Fibroblast of skin of back (primary cell): ENCODE measurements at places on chromosomes 1 and 21.
A peak's percentile ranks its signal among the peaks of the same experiment; 100 is the strongest.

GRCh38 chr21:46037331-46038325 lies 56.1 kb downstream of the COL6A1 start:
- no peak for DNase-seq

- no peak for DNase-seq
Measured at GRCh38 chr1:172373864-172374263, 46.6 kb upstream of the C1orf105 start.

- DNase-seq: no peak
Measured at GRCh38 chr1:179107706-179108629, 26.1 kb downstream of the TOR3A start.

GRCh38 chr1:95041491-95042165 lies 31.1 kb downstream of the ALG14 start:
- DNase-seq: peak; percentile 87

GRCh38 chr1:190000365-190000872 lies 477.2 kb downstream of the BRINP3 start:
- DNase-seq: peak; percentile 12

DNA sequence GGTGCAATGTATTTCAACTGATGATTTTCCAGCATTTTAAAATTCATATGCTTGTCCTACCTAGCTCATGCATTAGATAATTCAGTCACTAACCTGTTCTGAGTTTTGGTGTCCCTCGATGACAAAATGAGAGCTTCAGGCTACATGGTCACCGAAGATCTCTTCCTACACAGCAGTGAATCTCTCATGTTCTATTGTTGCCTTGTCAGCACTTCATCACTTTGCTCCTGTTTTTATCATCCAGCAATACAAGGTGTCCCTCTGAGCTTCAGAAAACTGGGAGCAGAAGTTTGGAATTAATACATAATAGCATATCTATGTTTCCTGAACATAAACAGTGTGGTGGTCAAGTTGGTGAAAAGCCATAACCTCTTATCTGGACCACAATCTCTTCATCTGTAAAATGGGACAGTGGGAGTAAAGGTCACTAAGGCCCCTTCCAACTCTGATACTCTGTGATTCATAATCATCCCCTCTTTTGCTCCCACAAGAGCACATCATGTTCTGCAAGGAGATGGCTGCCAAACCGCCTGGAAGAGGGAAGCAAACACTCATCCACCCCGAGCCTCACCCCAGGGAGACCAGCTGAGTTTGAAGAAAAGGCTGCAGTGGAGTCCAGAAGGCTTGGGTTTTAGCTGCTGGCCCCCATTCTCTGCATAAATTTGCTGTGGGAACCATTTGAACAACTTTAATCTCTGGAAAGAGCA lies 137.9 kb upstream of the F3 start:
- no peak for DNase-seq

DNA sequence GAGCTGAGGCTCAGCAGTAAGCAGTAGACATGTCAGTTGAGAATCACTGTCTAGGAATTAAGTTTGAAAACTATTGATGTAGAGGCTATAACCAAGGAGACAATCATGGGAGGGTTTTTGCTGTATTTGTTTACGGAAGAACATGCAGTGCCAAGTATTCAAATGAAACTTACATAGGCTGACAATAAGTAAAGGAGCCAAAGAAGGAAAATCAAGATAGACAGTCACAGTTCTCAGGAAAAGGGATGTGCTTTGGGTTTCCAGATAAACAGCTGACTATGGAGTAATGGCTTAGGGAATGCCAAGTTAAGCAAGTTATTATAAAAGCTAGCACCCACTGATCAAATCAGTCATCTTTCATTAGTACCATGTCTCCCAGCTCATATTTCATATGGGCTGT lies 21.5 kb downstream of the GNG12 start:
- no peak for DNase-seq

- DNase-seq: no peak
Measured at GRCh38 chr21:31395268-31395667, 51.2 kb upstream of the TIAM1 start.

DNA sequence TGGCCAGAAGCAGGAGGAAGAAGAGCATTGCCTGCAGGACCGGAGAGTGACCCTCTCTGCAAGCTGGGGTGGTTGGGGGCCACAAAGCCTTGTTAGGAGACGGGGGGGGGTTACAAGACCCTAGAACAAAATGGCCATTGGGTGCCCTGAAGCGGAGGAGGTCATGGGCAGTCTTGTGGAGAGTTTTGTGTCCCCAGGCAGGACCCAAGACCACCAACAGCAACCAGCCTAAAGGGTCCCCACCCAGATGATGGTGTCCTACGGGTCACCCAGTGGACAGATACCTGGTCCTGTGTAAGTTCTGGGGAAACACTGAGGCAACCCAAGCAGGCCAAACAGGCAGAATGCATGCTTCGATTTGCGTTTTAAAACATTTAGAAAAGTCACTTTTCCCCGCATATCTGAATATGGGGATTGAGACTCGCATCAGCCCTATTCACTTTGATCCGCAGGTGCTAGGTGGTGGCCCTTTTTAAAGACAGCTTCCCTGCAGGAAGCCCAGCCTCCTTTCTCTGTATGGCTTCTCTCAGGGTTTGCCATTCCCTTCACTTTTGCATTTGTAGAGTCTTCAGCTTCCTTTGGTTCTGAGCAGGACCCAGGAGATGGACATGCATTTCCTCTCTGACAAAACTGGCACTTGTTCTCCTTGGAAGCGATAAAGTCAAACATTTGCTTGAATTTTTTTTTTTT lies 21.1 kb downstream of the GNG4 start:
- no peak for DNase-seq

GRCh38 chr21:16741141-16741665 lies 771.6 kb upstream of the CXADR start:
- no peak for DNase-seq

DNA sequence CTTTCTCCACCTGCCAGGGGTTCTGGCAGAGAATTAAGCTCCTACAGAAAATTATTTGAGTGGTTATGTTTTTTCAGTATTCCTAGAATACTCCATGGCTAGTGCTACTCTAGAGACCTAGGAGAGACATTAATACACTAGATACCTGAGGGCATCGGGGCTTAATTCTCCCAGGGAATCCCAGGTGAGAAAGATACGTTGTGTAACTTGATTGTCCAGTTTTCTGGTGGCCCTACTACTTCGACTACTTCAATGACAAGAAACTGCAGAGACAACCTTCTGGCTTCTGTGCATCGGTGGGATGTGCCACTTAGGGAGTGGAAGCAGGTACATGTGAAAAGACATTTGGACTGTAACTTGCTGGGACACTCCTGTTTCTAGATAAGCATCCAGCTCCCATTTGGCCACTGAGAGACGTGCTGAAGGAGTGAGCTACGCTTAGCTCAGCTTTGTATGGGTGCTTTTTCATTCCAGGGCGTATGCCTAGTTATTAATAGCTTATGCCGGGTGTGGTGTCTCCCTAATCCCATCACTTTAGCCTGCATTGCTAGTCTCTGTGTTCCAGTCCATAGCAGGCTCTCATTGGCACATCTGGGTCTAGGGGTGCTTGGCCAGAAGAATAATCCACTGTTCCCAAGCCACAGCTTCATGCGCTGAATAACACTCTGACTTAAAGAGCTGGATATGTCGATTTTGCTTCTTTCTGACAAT lies 300.7 kb downstream of the SIPA1L2 start:
- peak; percentile 39 for DNase-seq

DNA sequence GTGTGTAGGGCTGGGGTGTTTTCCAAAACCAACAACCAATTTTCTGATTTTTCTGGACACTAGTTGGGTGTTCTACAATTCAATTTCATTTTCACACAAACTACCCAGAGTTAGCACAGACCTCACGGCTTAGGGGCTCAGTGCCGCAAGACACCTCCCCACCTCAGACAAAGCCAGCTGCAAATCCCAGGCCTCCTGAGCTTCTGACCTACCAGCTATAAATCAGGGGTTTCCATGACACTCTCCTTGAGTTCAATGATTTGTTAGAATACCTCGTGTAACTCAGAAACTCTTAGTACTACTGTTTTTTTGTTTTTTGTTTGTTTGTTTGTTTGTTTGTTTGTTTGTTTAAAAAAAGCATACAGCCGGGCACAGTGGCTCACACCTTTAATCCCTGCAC lies 28.7 kb upstream of the FAM89A start:
- no peak for DNase-seq

- peak; percentile 71 for DNase-seq
Measured at GRCh38 chr1:244450597-244451538, 841 bp downstream of the ADSS2 start.

- DNase-seq: no peak
Measured at GRCh38 chr1:188089461-188089860, 1260.7 kb downstream of the PLA2G4A start.

DNA sequence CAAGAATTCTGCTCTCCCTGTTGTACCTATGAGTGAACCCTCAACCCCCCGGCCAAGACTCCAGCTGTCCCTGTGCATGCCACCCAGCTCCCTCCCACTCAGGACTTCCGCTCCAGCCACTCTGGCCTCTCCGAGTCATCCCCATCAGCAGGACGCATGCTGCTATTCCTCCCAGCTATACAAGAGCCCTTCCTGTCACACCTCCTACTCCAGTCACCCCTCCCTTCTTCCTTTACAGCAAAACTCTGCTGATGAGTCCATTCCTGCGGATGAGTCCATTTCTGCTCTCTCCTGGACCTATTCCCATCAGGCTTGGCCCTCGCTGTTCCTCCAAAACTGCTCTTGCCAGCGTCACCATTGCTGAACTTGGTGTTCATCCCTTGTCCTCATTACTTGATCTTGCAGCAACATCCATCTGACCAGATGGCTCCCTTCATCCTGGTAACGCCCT lies 42.2 kb downstream of the H3-3A start:
- peak; percentile 25 for DNase-seq

DNA sequence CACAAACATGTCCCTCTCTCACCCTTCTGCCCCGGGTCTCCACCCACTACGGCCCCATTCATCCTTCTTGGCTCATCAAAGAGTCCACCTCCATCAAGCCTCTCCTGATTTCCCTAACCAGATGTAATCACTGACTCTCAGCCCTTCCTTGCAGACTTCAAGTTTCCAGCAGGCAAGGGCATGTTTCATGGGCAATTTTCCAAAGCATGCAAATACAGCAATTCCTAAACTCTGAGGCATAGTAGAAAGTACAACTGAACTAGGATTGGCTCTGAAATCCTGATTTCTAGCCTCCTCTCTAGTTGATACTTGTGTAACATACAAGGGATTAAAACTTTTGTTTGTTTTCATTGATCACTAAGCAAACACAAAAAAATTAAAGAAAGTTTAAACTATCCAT lies 109.1 kb upstream of the GADD45A start:
- DNase-seq: peak; percentile 88

DNA sequence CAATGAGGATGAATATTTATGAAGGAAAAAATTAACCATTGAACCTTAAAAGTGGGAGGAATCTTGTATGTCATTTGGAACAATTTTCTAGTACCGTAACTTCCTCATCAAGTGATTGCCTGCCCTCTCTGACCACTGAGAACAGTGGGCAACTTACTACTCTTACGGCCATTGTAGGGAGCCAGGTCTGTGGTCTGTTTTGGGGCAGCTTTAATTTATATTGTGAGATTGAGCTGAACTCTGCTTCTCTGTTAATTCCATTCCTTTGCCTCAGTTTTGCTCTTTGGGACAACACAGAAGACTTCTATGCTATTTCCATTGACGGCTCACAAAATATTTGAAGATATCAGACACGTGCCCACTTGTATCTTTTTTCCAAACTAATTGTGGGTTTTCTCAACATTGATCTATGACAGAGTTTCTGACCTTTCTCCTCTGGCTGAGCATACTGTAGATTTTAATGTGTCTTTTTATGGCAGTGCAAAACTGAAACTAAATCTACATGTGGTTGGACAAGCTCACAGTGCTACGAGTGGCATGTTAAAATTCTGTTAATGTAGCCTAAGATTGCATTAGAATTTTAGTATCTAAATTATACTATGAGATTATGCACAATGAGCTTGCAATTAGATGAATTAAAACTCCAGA lies 27.8 kb upstream of the ZNF281 start:
- no peak for DNase-seq

GRCh38 chr1:226838456-226838855 lies 32.0 kb upstream of the PSEN2 start:
- no peak for DNase-seq

DNA sequence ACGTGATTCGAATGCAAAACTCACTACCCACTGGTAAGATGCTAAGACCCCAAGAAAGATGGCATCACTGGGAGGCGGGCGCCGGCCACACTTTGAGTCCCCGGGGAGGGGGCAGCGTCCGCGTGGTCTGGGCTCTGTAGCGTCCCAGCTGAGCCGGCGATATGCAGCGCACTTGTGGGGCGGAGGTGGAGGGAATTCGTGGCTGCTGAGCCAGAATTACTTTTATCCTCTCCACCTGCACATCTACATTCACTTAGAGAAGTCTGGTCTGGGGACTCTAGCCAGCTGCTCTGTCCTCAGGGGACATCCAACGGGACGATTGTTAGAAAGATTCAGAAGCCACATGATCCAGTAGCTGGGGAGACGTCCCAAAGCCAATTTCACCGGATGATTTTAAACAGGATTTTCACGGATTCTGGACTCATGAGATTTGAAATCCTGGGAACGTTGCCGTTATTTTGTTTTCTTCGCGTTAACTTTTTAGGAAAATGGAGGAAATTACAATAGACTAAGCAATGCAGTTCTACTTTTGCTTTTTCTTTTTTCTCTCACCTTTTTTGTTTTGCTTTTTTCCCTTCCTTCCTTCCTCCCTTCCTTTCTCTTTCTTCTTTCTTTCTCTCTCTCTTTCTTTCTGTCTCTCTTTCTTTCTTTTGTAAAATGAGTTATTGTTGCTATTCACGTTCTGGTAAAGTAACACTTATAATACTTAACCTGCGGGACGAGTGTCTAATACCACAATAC lies 1.3 kb downstream of the JAM2 start:
- DNase-seq: peak; percentile 16

DNA sequence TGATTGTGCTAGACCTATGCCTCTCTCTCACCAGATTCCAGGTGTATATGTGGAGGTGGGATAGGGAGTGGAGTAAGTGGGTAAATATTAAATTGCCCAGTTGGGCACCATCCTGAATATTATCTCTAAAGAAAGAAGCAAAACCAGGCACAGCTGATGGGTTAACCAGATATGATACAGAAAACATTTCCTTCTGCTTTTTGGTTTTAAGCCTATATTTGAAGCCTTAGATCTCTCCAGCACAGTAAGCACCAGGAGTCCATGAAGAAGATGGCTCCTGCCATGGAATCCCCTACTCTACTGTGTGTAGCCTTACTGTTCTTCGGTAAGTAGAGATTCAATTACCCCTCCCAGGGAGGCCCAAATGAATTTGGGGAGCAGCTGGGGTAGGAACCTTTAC lies at the start of gene FCER1A:
FCER1A (plus strand) TSS at position 242 of the 400 bp plus-strand sequence; CDS start at position 271, 29 bp downstream.
- DNase-seq: no peak

- DNase-seq: no peak
Measured at GRCh38 chr1:115837740-115838421, 3.0 kb downstream of the NHLH2 start.

DNA sequence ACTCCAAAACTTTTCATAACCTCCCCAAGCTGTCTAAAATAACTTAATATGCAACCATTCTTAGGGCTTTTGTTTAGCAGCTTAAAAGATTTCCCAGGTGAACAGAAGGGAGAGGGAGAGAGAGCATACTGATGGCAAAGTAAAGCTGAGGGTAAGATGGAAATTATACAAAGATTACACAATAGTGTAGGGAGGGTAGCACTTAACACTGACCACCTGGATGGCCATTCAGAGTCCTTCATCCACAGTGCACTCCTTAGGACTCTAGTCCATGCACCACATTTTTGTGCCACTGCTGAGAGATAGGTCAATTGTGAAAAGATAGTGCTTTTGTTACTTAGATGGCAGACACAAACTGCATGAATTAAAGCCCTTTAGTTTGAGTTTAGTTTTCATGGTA lies 574.6 kb downstream of the LMO4 start:
- DNase-seq: no peak

- no peak for DNase-seq
Measured at GRCh38 chr1:190159146-190159545, 318.5 kb downstream of the BRINP3 start.
